ENCODE measurements at places on chromosomes 16 and 17.

- DNase-seq: peak; percentile 40
Measured at GRCh38 chr16:13864689-13865088, 55.3 kb upstream of the ERCC4 start.

DNA sequence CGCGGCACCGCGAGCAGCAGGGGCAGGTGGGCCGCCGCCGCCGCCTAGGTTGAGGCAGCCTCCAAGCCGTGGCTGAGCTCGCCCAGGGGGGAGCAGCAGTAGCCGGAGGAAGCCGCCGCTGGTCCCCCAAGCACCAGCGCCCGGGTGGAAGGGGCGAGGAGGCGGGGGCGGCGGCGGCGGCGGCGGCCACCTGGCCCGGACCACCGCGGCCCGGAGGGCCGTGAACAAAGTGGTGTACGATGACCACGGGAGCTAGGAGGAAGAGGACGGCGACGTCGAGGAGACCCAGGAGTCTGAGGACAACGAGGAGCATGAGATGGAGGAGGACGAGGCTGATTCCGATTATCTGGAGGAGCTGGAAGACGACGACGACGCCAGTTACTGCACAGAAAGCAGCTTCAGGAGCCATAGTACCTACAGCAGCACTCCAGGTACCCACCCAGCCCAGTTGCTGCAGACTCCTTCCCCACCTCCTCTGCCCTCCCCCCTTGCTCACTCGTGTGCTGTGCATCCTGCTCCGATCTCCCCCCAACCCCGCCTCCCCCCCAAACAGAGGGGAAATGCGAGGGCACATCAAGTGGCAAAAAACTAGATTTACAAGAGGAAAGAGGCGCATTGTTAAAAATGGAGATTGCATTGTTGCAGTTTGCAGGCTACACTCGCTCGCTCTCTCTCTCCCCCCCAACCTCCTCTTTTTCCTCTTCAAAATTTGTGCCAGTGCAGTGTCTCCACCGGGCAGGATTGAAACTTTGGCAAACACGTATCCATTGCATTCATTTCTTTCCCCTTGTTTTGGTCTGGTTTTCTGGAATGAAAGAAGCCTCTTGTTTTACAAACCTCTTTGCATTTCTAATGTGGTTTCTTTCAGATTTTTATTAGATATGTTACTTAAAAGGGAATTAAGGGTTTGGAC lies 41.8 kb upstream of the AMZ2 start:
- no peak for DNase-seq

DNA sequence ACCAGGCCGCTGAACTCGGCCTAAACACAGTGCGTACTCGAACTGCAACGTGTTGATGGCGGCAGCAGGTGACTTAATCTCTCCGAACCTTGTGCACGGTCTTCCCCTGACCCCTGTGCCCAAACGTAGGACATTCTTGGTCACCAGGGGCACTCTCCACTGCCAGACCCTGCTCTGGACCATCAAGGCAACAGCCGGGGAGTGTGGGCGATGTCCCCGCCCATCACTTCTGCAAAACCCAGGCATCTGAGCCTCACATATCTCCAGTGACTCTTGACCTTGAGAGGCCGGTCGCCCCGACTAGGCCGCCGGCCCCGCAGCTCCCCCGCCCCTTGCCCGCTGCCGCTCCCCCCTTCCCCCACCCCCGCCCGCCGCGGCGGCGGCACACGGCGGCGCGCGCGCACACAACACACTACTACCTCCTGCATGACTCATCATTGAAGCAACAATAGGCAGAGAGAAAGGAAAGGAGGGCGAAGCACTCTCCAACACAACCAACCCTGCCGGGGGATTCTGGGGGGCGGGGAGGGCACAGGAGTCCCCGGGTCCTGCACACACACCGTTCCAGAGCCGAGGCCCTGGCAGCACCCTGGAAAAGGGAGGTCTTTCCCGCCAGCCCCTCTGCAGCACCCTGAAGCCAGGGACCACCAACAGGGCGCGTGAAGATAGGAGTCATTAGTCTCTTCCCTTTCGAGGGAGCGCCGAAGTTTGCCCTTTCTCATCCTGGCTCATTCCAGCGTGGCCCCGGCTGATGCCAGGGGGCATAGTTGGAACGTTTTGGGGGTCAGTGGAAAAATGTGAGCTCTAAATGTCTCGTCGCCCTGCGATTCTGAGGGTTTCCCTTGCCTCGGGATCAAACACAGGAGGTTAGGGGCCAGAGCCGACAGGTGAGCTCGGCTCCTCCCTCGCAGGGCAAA lies 1.9 kb downstream of the MNT start:
- no peak for DNase-seq

- no peak for DNase-seq
Measured at GRCh38 chr16:53071748-53072301, 17.0 kb downstream of the CHD9 start.

DNA sequence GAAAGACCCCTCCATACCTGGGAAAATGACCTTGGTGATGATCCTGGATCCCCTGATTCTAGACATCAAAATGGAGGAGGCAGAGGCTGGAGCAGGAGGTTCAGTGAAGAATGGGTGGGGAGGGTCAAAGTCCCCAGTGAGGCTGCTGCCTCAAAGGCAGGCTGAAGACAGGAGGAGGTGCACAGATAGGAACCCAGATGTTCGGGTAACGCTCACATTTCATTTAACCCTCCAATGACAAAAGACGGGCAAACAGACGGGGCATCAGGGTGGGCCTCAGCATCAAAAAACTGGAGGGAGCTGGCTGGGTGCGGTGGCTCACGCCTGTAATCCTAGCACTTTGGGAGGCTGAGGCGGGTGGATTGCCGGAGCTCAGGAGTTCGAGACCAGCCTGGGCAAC lies at the start of gene ANKRD40CL:
ANKRD40CL (minus strand) TSS at position 73 of the 400 bp plus-strand sequence. CDS start 605 bp downstream, outside the sequence.
- no peak for DNase-seq

GRCh38 chr16:67509016-67509415 lies 19.6 kb upstream of the RIPOR1 start:
- DNase-seq: no peak

GRCh38 chr16:4628283-4628682 lies 3.7 kb downstream of the MGRN1 start:
- DNase-seq: no peak

- no peak for DNase-seq
Measured at GRCh38 chr16:48813485-48813884, 203.5 kb upstream of the N4BP1 start.

DNA sequence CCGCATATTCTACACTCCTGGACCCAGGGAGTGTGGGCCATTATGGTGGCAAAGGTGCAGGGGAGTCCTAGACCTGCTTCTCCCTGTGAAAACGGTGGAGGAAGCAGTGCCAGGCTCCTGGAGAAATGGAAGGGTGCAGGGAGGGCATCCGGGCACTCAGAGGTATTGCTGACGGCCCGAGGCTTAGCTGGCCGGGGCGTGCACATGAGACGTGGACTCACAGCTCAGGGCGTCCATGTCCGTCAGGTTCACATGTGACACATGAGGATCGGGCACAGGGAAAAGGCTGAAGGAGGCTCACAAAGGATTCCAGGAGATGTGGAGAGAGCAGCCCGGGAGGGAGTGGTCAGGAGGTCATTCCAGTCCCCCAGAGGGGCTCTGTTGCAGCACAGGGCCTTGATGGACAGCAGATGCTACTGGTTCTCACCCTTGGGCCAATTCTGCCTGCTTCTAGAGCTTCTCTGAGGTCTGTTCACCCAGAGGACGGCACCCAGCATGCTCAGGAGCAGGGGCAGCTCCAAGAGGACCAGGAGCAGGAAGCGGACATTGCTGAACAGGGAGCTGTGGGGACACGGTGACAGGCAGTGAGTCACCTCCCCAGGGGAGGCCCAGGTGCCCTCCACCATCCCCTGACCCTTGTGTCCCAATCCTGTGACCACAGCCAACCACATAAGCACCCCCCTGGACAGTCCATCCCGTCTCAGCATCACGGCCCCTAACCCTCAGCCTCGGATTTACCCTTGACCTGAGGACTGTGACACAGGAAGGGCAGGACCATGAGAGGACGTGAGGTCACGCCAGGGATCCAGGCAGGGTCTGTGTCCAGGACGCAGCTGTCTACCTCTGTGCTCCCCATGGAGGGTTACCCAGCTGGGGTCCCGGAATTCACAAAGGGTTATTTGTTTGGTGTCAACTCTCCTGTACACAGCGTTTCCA lies 4.5 kb downstream of the CD300C start:
- DNase-seq: no peak

DNA sequence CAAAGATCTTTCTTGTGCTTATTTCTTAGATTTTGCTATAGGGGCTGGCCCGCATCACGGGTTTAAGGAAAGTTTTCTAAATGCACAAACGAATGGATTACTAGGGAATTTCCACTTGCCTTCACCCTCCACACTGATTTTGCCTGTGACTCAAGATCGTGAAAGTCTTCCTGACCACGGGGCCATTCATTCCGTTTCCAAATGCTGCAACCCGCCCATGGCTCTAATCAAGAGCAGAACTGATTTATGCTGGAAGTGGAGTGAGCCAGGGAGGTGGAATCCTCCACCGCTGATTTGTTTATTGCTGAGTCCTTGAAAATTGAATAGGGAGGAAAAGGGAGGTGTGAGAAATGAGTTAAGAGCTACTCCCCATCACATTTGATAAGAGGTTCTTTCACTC lies 52.4 kb downstream of the CA10 start:
- no peak for DNase-seq

DNA sequence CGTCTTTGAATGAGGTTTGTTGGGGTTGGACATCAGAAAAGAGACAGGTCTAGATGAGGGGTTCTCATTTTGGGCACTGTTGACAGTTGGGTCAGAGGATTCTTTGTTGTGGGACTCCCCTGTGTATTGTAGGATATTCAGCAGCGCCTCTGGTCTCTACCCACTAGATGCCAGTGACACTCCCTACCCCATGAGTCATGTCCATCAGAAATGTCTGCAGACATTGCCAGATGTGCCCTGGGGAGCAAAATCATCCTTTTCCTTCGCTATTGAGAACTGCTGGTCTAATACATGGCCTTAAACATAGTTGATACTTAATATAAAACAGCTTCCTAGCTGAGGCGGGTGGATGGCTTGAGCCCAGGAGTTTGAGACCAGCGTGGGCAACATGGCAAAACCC lies 3.1 kb downstream of the ABAT start:
- DNase-seq: no peak

DNA sequence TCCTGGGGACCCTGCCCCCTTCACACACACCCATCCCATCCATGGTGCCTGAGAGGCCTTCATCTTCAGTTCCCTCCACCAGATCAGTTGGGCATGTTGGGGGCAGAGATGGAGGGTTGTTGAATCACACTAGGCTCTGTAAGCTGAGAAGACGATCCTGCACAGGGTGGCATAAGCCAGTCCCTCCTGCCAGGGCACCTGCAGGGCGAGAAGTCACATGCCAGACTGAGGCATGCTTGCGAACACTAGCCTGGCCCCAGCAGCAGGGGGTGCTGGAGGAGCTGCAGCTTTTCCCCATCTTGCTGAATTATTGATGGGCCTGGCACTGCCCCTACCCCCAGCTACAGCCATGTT lies 6.1 kb upstream of the TBX2 start:
- no peak for DNase-seq

DNA sequence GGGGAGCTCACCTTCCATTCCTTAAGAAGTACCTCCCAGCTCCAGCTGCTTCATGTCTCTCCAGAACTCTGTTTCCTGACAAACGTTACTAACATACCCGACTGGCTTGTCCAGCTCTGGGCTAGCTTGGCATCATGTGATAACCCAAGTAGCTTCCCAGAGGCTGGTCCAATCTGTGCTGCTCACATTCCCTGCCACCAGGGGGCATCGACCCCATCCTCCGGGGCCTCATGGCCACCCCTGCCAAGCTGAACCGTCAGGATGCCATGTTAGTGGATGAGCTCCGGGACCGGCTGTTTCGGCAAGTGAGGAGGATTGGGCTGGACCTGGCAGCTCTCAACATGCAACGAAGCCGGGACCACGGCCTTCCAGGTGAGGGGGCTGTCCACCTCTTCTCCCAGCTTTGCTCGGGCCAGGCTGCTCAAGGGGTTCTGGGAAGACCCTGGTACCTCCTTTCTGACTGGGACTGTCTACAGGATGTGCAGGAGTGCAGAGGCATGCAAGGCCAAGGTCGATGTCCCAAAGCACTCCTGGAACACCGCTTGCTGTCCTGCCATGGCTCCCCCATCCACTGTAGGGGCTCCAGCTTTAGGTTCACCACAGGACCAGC lies 7.6 kb downstream of the EPX start:
- DNase-seq: peak; percentile 21

DNA sequence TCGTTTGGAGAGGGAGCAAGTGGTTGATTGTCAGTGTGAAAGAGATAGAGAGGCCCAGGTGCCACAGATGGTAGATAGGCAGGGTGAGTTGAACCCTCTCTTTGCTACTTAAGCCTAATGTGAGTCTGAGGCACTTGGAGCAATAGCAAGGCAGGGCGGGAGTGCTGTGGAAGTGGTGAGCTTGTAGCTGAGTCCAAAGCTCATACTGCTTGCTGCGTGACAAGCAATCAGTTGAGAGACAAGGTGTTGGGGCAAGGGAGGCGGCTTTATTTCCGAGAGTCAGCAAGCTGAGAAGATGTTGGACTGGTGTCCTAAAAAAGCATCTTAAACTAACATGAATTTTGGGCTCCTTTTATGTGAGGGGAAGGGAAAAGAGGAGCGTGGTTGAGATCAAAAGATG lies 112.9 kb upstream of the ZKSCAN2 start:
- DNase-seq: no peak

GRCh38 chr16:79560318-79560717 lies 40.2 kb downstream of the MAF start:
- no peak for DNase-seq

DNA sequence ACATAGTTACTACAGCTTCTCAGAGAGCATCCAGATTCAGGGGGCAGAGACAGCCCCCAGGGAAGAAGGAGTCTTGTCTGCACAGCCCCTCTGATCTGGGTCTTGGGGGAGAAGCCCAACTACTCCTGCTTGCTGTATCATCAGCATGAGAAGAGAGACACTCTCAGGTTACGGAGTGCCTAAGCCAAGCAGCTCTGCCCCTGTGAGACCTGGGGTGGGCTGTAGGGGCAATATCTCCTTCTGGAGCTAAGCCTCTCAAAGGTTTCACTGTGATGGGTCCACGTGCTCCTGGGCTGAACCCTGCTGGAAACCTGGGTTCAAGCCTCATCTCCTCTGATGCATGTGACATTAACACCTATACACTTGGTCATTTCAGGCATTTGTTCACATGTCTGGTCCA lies 123.2 kb downstream of the CPPED1 start:
- DNase-seq: no peak

GRCh38 chr16:88799569-88800276 lies 3.9 kb upstream of the CDT1 start:
- peak; percentile 92 for DNase-seq

GRCh38 chr16:51896013-51896412 lies 650.9 kb downstream of the TOX3 start:
- no peak for DNase-seq

- DNase-seq: no peak
Measured at GRCh38 chr17:10075919-10076318, 122.5 kb downstream of the GAS7 start.
